Karpas-422 (cell line): ENCODE measurements at places on chromosomes 4 and X.

DNA sequence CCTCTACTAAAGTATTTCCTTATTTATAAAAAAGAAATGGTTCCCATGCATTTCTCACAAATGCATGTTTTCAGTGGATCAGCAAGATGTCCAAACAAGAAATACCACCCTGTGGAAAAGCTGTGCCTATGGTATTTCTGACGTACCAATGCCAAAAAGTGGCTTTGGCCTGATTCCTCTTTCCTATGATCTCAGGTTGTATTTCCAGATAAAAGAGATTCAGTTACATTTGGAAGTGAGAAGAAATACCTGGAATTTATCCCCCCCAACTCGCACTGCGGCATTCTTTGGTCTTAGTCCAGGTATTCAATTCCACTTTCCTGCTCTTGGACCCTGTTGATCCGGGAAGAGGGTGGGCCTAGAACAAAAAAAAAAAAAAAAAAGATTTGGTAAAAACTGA lies 815.9 kb upstream of the FRG1 start:
- DNase-seq, result no peak

- no peak for DNase-seq
Measured at GRCh38 chr4:186845137-186845842, 121.6 kb upstream of the FAT1 start.

DNA sequence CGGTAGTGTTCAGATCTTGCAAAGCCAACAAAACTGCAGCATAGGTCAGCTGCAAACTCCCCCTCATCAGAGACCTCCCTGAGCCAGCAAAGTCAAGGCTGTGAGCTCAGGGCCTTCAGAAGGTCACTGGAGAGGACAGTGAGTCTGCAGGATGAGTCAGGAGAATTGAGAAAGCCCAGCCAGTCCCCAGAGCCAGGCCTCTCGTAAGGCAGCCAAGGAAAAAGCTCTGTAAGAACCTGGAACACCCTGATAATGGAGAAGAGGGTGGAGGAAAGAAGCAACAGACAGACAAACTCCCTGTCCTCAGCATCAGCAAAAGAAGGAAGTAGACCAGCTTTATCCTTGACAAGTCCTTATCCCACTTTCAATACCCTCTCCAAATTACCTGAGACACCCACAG lies 33.0 kb downstream of the GRIA3 start:
- no peak for DNase-seq

GRCh38 chr4:110124711-110125110 lies 73.7 kb downstream of the ELOVL6 start:
- DNase-seq, result no peak

DNA sequence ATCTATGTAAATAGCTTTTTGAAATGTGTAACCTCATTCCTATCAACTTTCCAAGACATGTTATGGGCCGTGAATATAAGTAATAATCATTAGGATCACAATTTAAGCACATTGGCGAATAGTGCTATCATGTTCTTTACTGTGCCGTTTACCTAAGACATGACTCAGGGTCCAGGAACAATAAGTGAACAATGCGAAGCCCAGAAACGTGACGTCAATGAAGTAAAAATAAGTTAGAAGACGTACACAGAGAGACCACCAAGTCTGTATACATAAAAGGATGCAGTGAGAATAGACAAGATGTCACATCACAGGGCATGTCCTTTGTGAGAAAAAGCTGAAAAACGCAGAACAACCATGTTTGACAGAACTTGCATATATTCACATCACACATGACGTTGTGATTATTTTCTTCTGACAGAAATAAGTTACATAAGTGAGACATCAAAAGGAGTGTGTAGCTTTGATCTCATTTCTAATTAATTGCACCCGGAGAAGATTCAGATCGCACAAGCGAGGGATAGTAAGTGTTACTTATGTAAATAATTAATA lies 49.4 kb upstream of the FAT1 start:
- DNase-seq, result no peak

- DNase-seq, result no peak
Measured at GRCh38 chr4:68430337-68430736, 16.9 kb upstream of the TMPRSS11E start.

DNA sequence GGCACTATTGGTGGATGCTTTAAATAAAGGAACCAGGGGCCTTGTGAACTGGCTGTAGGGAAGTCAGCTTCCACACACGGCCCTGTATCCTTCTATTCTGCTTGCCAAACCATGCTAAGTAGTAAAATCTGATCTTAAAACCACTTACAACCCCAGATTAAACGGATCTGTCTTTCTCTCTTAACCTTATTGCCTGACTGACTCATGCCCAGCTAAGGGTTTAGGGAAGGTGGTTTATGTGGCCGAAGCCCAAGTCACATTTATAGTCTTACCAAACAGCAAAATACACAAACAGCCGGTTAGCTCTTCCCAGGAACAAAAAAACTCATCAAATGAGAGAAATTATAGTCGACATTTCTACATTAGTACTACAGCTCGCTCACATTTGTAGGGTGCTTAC lies 988.4 kb upstream of the TENM3 start:
- DNase-seq, result no peak

GRCh38 chrX:10045327-10046000 lies 78.3 kb downstream of the CLDN34 start:
- no peak for DNase-seq

- DNase-seq, result no peak
Measured at GRCh38 chr4:1170156-1170975, 2.0 kb downstream of the SPON2 start.

DNA sequence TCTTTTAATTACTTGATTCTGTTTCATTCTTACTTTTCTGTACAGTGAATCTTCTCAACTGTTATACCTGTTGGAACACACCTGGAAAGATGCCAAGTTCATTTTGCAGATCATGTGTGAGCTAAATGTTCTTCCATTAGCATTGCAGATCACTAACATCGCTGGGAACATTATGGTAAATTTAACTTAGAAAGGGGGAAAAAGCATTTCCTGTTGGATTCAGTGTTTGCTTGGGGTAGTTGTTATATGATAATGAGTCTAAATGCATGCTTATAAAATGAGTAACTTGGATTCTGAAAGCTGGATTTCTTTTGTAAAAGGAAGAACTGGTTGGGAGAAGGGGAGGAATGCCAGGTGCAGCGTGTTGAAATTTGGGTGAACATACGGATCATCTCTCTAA lies 47.6 kb downstream of the POLA1 start:
- no peak for DNase-seq

- no peak for DNase-seq
Measured at GRCh38 chr4:42844422-42845070, 48.0 kb upstream of the GRXCR1 start.

DNA sequence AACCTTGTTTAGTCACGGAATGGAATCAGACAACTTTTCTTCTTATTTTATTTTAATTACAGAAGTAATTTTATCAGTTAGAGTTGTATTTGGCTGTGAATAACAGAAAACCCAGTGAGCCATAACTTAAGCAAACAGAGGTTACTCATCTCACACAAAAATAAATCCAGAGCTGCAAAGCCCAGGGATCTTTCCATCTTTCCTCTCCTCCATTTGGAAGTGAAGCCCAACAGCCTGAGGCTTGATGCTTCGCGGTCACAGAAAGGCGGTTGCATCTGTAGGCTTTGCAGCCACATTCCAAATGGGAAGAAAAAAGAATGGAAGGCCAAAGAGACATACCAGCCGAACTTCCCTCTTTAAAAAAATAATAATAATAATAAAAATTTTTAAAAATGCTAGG lies 22.6 kb downstream of the CHRNA9 start:
- no peak for DNase-seq

DNA sequence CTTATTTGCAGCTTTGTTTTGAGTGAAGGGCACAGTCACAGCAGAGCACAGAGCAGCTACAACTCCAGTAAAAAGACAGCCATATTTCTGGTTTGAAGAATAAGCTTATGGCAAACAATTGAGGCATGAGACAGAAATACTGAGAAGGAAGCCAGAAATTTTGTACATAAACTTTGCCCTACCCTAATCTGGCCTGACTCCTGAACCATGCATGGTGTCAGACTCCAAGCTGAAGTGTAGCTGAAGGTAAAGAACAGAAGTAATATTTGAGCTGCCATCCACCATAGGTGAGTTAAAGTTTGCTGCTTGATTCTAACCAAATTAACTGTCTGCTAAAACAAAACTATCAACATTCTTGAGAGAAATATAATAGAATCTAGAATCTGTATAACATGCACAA lies 24.5 kb upstream of the TMEM192 start:
- no peak for DNase-seq

GRCh38 chr4:72207196-72207595 lies 175.4 kb downstream of the NPFFR2 start:
- DNase-seq, result no peak

DNA sequence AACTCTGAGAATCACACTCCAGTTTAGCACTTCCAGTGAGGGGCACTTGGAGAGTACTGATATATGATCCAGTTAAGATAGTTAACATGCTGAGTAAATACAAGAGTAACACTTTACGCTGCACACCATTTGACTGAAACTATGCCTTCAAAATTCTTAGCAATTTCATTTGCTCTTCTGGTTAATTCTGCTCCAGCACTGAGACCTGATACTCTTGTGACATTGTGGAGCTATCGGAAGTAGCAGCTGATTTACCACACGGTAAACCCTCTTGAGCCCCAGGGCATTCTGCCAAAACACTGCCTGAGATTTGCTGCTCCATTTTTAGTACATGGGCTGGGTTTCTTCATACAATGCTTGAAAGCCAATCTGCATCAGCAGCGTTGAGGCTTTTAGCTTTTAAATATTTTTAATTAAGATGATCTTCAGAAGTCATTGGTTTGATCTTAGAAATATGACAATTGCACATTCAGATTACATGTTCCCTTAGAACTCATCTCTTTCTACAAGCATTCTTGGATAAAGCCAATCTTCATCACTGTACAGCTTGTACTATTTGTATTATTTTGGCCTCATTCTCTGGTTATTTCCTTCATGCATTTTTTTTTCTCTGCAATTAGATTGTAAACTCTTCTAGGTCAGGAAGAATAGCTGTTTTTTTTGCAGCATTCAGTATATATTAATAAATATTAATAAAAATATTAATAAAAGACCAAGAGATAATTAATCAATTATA lies 67.8 kb upstream of the ETNPPL start:
- no peak for DNase-seq

DNA sequence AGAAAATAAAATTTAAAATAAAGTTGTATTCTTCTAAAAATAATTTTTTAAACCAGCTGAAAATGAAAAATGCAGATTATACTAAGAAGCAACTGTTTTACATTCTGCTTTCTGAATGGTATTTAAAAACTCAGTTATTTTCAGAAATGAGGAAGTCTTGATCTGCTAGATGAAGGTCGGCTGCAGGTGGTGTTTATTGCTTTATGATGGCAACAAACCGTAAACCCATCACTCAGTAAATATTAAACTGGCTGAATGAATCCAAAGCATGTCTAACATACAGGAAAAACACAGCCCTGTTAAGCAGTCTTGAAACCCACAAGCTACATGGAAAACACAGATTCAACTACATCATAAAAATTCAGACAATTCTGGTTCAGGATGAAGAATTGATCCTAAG lies 29.3 kb downstream of the DYNLT3 start:
- peak; percentile 91 for DNase-seq

DNA sequence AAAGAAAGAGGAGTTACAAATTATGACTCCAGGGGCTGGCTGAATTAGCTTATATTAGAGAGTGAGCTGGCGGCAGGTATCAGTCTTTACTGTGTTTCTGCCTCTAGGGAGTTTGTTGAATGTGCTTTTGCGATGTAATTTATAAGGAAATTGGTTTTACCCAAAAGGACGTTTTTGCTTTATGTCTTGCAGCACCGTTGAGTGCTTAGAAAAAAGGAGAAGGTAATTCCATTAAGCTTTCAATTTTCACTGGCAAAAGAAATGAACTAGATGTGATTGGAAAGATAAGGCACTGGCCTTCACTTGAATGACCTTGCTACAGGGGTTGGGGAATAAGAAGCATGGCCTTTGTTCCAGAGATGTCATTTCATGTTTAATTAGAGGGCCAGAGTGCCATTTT lies 74.9 kb upstream of the CBR4 start:
- no peak for DNase-seq

DNA sequence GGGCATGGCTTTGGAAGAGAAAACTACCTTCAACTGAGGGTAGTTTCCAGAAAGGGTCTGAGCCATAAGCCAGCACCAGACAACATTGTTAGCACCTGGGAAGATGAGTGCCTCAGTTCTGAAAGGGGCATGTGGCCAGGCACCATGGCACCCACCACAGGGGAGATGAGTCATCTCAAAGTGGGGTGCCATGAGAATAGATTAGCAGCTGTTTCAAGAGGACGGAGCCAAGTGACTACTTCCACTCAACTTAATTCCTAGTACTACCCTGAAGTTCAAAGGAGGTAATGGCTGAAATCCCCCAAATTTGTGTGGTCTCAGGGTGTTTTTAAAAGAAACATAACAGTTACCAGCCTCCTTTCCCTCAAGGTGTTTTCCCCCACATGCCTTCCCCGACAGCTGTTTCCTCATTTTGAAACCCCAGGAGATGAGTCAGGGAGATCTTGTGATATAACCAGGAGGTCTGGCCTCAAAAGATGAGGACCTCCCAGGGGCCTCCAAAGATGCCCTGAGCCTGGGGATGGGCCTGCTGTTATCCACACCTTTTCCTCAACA lies 27.8 kb upstream of the FTHL17 start:
- DNase-seq, result no peak

- DNase-seq, result no peak
Measured at GRCh38 chr4:20074450-20074849, 177.3 kb upstream of the SLIT2 start.

DNA sequence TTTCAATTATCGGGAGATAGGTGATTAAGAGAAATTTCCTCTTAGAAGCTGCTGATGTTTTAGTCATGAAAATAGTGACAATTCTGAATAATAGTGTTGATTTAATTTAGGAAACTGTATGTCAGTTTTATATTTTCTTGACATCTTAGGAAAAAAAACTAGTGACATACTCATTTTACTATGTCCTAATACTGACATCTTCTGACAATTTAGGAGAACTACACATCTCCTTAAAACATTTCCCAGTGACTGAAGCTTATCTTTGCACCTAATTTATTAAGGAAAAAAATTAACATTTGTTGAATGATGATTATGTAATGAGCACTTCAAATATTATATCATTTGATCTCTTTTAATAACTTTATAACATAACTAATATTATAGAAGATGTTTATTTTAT lies 42.0 kb upstream of the RBMXL3 start:
- peak; percentile 60 for DNase-seq

GRCh38 chr4:181541396-181541795 lies 701.8 kb upstream of the TENM3 start:
- DNase-seq, result no peak

- DNase-seq, result peak; percentile 81
Measured at GRCh38 chrX:10190367-10190766, 33.6 kb downstream of the CLCN4 start.

GRCh38 chr4:110484029-110484428 lies 8.1 kb downstream of the ENPEP start:
- DNase-seq, result peak; percentile 60

DNA sequence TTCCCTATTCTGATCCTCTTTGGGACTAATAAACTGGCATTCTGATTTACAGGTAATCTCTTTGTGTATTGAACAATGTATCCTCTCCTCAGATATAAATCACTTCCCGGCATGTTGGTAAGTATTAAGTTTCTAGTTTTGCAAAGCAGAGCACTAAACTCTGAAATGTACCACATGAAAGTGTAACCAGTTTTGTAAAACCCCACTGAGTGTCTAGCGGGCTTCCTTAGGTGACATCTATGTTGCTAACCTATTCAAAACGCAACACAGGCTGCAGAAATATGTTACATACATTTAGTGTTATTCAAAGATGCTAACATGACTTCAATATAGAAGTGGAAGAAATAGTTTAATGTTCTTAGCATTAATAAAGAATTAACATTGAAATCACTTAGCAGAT lies 25.2 kb downstream of the DNAJB14 start:
- DNase-seq, result no peak

- DNase-seq, result no peak
Measured at GRCh38 chr4:8033829-8034528, 94.3 kb upstream of the AFAP1 start.

GRCh38 chrX:97594646-97595224 lies 711.0 kb downstream of the RPA4 start:
- no peak for DNase-seq
